ENCODE measurements at places on chromosomes 3 and 15.

DNA sequence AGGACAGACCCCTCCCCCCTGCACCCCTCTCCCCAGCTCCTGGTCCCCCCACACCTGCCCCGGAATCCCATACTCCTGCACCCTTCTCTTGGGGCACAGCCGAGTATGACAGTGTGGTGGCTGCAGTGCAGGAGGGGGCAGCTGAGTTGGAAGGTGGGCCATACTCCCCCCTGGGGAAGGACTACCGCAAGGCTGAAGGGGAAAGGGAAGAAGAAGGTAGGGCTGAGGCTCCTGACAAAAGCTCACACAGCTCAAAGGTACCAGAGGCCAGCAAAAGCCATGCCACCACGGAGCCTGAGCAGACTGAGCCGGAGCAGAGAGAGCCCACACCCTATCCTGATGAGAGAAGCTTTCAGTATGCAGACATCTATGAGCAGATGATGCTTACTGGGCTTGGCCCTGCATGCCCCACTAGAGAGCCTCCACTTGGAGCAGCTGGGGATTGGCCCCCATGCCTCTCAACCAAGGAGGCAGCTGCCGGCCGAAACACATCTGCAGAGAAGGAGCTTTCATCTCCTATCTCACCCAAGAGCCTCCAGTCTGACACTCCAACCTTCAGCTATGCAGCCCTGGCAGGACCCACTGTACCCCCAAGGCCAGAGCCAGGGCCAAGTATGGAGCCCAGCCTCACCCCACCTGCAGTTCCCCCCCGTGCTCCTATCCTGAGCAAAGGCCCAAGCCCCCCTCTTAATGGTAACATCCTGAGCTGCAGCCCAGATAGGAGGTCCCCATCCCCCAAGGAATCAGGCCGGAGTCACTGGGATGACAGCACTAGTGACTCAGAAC is 9.8 kb downstream of the MAP1A start:
- no peak for DNase-seq

GRCh38 chr3:42182555-42182954 is 83.4 kb downstream of the CCK start:
- DNase-seq: no peak

- no peak for DNase-seq
Measured at GRCh38 chr15:37819191-37819590, 115.2 kb upstream of the TMCO5A start.

- DNase-seq: peak; percentile 43
Measured at GRCh38 chr3:187976365-187976900, 177.5 kb upstream of the LPP start.

- DNase-seq: no peak
Measured at GRCh38 chr3:179942553-179943075, 94.1 kb downstream of the PEX5L start.
